BE2C (cell line): ENCODE measurements at places on chromosomes 1 and 21.

DNA sequence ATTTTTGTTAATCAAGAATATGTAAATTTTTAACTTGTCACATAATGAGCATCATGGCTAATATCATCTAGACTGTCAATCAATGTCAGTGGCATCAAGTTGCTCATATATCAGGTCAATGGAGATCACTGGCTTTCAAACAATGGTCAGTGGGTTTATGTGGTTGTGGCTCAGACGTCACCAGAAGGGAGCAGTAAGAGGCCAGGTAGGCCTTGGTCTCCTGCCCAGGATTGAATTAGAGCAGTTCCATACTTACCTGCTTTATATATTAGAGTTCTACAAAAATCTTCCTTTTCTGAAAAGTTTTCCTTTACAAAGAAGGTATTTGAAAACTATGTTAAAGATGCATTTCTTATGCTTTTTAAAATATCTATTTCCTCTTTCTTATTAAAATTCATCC lies 206.3 kb upstream of the B3GALT2 start:
- no peak for DNase-seq

GRCh38 chr1:229104654-229105053 lies 166.3 kb upstream of the RAB4A start:
- no peak for DNase-seq

- no peak for DNase-seq
Observed at GRCh38 chr1:110310300-110310699, 28.9 kb upstream of the RBM15 start.

DNA sequence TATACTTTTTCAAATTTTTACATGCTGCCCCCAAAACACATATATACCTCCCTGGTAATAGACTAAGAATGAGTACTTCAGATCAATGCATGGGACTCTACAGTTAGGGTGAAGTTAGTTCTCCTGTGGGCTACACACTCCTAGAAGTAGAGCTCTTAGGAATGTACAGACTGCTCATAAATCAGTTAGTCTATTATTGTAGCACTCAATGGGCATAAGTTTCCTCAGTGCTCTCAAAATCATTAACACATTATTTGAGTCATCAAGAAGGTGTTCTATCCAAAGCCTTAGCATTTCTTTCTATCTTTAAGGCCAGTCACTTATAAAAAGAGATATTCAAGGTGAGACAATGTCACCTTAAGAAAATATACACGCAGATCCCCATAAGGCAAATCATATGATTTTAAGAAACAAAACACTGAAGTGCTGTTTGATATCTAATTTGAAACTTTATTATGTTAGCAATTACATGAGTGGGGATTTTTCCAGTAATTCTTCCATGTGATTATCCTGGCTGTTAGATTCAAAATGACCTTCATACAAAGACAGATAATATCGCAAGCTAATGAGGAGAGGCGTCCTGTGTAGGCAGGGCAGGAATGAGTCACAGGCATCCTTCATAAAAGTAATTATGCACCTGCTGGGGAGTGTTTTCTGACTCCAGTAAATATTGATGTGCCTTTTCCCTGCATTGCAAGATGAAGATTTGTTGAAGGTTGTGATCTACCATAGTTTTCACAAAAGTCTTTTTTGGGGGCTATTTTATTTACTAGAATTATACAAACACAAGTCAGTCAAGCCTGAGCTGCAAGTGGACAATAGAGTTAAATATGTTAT lies 167.2 kb upstream of the ATP1B1 start:
- DNase-seq, result peak; percentile 30

DNA sequence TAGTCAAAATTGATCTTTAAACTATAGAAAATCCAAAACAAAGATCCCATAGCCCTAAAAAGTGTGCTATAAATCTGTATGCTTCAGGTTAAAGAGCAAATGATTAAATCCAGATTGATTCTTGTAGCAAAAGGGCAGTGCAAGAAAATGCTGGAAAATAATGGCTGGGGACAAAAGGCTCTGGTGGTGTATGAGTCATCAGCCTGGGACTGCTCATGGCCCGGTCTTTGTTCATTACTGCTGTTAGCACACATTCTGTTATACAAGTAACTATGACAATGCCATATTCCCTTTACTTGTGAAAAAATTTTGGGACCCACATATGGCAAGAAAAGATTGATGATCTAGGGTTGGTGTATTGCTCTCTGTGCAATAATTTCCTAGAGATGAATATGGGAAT lies 89.1 kb downstream of the RWDD3 start:
- DNase-seq, result peak; percentile 45

DNA sequence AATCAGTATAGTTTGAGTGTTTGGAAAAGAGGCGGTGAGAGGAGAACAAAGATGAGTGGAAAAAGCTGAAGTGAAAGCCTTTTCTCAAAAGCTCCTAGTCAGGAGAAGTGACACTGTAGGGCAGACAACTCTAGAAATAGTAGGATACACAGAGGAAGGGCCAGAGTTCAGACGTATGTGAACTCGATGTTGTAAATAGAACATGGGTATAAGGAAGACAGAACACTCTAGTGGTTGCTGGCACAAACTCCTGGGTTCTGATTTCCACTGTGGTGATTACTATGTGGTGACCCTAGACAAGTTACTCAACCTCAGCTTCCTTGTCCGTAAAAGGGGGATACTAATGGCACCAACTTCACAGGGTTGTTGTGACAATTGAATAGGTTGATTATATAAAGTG lies 30.2 kb upstream of the MGST3 start:
- no peak for DNase-seq

GRCh38 chr1:181124291-181124751 lies 35.8 kb downstream of the IER5 start:
- no peak for DNase-seq

DNA sequence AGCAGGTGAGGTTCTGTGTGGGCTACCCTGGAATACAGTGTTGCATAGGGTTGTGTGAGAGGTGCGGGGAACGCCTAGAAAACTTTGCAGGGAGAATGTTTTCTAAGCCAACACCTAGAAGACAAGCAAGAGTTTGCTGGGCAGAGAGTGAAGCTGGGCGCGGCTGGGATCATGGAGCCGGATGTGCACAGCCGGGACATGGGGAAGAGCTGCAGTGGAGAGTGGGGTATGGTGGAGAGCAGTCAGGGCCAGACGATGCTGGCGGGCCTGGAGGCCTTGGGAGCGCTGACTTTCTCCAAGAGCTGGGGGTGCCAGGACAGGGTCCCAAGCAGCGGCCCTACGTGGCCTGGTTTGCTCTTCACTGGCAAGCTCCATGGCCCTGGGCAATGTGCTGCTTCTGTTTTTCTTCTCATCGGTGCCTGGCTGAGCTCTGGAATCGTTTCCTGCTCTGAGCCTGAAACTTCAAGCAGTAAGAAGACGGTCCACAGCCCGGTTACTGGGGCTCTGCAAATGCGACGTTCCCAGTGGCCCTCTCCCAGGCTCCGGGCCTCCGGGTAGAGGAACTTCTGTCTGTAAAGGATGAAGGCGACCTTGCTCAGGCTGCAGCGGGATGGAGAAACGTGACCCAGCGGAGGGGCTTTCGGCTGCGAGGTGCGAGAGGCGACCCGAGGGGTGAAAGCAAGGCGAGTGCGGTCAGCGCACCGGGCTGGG lies 51.9 kb upstream of the CD34 start:
- DNase-seq, result peak; percentile 57

DNA sequence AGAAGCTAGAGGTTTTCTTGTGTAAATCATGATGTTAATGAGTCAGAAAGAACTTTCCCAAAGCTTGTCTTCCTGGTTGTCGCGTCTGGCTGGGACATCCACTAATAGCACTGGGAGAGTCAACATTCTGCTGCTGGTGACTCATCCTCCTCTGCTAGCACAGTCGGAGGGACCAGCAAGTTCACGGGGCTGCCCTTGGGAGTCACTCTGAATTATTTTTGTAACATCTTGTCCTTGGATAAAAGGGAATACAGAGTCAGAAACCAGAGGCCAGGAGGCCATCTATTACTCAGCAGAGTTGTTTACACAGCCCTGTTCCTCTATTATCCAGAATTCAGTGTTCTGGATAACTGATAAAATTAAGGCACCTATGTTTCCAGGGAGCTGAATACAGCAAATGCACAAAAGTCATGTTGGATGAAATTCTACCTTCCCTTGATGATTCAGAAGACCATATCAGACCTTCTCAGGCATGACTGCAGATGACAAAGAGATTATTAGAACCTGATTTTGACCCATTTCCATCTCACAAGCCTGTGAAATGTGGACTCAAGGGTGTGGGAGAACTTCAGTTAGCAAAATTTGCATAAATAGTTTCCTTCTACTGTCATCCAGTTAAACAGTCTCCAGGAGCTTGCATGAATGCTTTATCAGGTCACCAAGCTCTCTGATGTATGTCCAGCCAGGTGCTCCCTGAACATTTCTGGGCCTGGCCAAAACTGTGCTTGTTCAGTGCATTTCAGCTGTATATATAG lies 68.1 kb downstream of the JAK1 start:
- DNase-seq, result peak; percentile 54

DNA sequence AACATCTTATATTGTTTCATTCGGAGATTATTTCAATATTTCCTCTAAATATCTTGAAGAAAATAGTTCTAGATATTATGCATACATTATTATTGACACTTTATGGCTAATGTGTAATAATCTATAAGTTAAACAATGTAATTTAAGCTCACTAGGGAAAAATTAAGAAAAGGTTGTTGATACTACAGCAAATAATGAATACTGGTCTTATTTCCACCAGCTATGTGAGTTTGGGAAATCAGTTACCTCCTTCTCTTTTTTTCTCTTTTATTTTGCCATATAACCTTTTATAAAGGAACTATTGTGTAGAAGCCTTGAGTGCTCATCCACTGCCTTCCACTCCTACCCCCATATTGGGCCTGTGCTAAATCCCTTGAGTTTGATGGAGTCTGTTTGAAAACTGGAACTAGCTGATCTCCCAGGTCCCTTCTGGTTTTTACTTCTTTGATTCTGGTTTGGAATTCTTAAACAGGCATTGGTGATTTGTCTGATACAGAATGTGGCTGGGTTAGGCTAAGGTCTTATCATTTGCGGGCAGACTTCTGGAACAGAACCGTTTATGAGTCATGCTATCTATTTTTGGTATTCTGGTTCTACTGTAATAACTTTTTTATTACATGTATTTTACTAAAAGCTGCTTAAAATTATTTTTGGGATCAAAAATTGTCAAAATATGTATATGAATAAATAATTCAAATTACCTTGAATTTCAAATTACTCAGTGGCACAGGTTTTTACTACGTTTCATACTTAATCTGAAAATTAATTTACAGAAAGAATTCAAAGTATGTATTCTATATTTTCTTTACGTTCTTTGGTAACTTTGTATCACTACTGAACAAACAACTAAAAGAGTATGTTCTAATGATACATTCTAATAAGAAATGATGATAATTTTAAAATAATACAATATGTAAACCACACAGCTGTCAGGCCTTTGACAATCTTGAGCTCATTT lies 5.0 kb upstream of the CDC14A start:
- no peak for DNase-seq

GRCh38 chr21:46639489-46640386 lies 4.3 kb downstream of the PRMT2 start:
- no peak for DNase-seq

DNA sequence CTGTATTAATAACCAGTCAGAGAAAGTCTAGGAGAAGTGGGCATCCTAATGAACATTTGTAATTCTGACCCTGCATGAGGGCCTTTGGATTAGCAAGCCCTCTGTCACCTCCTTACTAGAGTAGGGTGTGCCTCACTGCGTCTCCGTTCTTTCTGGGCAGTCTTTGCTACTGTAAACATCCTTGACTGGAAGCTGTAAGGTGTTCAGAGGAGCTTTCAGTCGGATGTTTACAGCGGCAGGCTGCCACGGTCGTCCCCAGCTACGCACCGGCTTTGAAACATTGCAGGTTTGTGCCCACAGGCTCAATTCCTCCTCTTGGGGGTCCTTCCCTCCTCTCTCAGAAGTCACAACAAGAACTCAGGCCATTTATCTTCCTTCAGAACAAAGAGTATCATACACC lies 29.4 kb upstream of the KCNQ4 start:
- no peak for DNase-seq

DNA sequence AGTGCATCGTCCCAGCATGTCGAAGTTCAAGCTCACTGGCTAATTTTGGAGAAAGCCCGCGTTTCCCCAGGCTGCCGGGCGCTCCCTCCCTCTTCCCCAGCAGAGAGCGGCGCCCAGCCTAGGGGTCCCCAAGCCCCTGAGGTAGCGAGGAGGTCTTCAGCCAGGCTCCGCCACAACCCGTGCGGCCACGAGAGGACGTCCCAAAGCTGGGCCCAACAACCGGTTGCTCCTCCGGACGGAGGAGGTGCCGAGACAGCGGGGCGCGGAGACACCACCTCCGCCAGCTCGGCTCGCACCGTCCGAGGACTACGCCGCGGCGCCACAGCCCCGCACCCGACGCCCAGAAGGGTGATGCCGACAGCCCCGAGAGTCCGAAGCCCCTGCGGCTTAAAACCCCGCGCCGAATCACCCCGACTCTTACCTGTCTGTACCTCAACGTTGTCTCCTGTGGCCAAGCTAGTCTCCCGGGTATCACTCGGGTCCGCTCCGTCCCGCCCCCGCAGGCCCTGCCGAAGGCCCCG lies at the start of gene DENND2C:
Gene DENND2C (minus strand): TSS at position 488 of the 521 bp plus-strand sequence. CDS start 44,065 bp downstream, outside the sequence.
- no peak for DNase-seq

DNA sequence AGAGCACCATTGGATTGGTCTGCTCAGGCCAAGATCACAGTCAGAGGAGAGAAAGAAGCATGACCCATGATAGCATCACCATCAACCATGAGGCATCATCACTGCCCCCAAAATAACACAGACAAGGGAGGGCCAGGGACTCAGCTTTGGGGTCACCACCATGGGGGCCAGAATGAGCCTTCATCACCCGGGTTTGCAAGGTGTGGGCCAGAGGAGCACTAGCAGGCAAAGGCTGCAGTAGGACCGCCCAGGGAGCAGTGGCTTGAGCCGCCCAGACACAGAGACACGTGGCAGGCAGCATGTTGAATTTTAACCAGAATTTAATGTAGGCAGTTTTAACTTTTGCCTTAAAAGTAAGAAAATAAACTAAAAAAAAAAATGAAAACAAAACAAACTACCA lies 53.7 kb upstream of the TMPRSS2 start:
- DNase-seq, result no peak

GRCh38 chr1:2578758-2579118 lies 7.8 kb upstream of the PRXL2B start:
- no peak for DNase-seq

DNA sequence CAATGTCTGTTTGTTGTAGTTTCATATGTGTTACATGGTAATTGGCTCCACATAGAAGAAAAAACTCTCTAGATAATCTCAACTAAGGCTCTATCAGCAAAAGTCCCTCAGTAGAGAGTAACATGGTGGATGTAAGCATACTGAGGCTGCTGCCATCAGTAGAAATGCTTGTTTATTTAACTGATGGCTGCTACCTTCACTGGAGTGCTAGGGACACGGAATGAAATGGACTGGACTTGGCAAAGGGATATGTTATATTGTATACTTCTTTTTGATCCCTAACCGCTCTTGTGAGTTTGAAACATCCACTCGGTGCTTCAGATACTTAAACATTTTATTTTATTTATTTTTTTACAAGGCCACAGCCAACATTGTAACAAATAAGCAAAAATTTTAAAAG lies 143.0 kb downstream of the ZNF281 start:
- no peak for DNase-seq

DNA sequence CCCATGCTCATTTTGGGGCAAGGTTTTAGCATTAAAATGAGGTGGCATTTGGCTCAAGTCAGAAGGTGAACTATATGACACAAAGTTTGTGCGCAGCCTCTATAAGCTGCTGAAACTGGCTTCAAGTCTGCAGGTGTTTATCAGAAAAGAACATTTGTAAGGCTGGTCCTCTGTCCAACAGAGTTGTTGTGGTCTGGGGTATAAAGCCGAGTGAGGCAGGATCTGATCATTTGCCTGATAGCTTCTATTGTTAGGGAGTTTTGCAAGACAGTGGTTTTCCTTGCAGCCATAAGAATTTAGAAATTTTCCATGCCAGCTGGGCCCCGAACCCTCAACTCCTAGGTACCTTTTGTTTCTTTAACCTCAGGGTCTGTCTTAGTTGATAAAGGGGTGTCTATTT lies 130.8 kb downstream of the PGBD5 start:
- no peak for DNase-seq
